ENCODE measurements at places on chromosomes 4 and X.

DNA sequence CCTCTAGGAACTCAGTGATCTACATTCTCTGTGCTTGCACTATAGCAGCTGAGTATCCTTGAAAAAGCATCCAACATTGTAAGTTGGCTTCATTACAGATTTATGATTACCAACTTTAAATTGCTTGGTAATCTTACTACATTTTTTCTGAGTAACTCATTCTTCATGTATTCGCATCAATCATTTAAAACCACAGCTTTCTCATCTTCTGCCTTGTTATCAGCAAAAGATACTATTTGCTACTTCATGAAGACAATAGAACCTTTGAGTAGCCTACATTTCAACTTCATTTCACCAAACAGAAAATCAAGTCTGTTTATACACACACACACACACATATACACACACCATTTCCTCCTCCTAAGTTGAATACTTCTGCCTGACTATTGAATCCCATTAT is 6.2 kb upstream of the DCAF8L2 start:
- DNase-seq = no peak

- no peak for DNase-seq
Observed at GRCh38 chr4:84849051-84849640, 117.3 kb downstream of the WDFY3 start.

DNA sequence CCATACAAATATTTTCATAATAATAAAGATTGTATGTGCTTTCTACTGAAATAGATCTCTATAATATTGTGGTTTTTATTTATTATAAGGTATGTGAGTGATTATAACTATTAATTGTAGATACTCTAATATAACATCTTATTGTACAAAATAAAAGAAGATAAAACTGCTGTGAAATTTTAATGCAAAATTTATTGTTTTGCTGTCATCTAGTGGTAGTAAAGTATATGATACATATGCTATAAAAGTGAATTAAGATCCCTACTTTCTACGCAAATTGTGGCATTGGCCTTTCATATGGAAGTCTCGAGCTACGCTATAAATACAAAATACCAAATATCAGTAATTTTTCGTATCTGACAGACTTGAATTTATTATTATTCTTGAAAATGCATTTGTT is 19.3 kb downstream of the YIPF7 start:
- DNase-seq = no peak

- DNase-seq = no peak
Observed at GRCh38 chrX:130075777-130076176, 34.5 kb downstream of the ELF4 start.

- peak; percentile 9 for DNase-seq
Observed at GRCh38 chrX:27619975-27620374, 29.8 kb downstream of the DCAF8L2 start.

DNA sequence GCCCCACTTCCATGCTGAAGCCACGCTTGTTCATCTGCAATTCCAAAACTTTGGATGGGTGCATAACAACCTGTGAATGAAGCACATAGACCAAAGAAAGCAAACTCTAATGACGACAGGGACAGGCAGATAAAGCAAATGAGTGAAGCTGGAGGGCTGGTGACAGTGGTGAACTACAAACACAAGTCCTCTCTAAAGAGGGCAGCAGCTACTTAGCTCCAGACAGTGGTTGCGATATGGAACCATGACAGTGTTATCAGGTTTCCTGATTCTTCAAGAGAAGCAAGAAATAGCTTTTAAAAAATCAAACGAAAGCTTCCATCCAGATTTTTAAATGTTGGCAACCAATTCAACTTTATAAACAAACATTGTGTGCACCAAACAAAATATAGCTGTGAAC is 23.8 kb downstream of the NOX1 start:
- DNase-seq = no peak

GRCh38 chr4:106019771-106020170 is 124.5 kb downstream of the NPNT start:
- DNase-seq = no peak

- DNase-seq = no peak
Observed at GRCh38 chr4:86846921-86847320, 2.3 kb downstream of the SLC10A6 start.

- no peak for DNase-seq
Observed at GRCh38 chr4:5887361-5888221, 5.3 kb downstream of the CRMP1 start.

DNA sequence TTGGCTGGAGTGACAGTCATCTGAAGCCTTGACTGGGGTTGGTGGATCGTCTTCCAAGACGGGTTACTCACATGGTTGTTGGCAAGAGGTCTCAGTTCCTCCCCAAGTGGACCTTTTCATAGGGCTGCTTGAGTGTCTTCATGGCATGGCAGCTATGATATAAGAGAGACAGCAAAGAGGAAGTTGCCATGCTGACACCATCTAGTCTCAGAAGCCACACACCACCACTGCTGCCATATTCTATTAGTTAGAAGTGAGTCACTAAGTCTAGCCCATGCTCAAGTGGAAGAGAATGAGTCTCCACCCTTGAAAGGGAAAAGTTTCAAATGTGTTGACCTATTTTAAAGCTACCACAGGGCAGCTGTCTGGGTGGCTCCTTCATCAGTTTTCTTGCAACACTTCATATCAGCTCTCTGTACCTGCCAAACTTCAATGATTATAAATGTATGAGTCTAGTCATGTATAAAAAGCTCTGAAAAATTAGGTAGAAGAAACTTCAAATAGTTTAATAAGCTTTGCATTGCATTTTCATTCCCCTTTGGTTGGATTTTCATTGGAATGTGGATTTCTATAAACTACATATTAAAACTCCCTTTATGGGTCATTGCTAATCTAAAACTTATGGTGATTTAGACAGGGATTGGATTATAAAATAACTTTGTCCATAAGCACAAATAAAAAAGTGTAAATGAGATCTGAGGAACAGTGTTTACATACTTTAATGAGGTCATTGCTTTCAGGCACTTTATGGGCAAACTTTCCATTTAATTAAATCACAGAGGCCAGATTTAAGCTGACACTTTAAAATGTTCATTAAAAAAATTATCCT is 68.0 kb upstream of the ATXN3L start:
- DNase-seq = no peak

DNA sequence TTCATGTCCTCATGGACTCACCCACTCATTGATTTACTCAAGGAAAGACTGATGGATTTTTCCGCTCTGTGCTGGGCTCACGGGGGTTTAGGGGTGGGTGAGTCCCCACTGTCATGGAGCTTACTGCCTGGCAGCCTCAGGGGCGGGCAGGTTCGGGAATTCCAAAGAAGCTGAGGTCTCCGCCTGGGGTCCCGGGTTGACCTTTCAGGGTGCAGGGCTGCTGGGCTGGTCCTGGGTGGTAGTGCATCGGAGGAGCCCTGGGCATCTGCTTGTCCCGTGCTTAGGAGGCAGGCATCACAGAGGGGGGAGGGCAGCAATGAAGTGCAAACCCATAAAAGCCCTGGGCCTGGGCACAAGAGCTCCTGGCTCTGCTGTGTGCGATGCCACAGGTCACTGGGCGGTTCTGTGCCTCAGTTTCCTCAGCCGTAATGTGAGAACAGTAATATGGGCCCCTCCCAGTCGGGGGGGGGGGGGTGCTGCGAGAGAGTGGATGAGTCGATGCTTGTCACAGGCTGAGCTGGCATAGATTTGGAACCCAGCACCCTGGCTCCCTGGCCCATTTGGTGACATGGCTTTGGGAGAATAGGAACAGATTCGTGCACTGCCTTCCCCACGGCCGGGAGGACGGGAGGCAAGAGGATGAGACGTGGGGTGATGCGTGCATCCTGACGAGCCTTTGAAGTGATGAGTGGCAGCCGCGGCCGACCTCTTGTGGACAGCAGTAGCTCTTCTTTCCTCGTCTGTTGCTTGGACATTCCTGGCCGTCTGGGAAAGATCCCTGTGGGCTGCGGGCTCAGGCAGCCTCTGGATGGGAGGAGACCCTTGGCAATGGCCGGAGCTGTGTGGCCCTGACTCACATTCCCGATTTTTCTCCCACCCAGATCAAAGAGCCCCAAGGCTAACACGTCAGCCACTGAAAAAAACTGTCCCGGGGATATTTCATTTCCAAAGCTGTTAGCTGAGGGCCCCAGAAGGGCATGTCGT is 42.0 kb downstream of the PSAPL1 start:
- DNase-seq = no peak

- no peak for DNase-seq
Observed at GRCh38 chr4:61666244-61666643, 466.1 kb downstream of the ADGRL3 start.

DNA sequence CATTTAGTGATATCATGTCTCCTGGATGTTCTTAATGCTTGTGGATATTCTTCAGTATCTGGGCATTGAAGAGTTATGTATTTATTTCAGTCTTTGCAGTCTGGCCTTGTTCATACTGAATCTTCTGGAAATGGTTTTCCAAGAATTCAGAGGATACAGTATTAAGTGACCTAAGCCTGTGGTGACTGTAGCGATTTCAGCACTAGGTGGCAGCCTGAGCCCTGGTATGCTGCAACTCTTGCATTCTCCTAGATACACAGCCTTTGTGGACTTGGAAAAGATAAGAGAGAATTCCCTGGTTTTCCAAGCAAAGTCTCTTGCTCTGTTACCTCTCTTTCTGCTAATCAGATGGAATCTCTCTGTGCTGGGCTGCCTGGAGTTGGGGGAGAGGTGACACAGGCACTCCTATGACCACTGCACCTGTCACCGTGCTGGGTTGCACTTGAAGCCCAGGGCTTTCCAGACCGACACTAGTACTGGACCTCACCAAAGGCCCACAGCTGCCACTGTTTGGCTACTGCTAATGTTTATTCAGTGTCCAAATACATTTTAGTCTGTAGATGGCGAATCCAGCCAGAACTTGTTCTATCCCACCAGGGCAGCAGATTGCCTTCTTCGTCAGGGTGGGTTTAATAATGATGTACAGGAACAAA is 19.3 kb upstream of the SPIN2A start:
- no peak for DNase-seq
